ENCODE measurements at places on chromosomes 12 and 14.

- DNase-seq = no peak
Observed at GRCh38 chr12:125160281-125160955, 95.2 kb downstream of the AACS start.

DNA sequence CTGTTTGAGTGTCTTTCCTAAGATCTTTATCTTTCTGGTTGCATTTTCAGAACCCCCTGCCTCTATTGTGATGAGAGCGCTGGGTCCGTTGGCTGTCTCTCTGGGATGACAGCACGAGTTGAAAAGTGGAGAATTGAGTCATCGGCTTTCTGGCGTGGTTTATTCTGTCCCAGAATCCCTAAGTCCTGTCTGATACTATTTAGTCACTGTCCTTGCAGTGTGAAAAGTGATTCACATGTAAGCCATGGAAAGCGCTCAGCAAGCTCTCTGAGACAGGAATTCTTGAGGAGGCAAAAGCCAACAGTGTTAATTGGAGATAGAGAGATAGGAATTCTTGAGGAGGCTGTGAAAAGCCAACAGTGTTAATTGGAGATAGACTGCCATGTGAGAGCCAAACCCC, 121.7 kb downstream of the CHST11 start:
- no peak for DNase-seq

- no peak for DNase-seq
Observed at GRCh38 chr14:37021390-37021789, 151.0 kb downstream of the SLC25A21 start.

DNA sequence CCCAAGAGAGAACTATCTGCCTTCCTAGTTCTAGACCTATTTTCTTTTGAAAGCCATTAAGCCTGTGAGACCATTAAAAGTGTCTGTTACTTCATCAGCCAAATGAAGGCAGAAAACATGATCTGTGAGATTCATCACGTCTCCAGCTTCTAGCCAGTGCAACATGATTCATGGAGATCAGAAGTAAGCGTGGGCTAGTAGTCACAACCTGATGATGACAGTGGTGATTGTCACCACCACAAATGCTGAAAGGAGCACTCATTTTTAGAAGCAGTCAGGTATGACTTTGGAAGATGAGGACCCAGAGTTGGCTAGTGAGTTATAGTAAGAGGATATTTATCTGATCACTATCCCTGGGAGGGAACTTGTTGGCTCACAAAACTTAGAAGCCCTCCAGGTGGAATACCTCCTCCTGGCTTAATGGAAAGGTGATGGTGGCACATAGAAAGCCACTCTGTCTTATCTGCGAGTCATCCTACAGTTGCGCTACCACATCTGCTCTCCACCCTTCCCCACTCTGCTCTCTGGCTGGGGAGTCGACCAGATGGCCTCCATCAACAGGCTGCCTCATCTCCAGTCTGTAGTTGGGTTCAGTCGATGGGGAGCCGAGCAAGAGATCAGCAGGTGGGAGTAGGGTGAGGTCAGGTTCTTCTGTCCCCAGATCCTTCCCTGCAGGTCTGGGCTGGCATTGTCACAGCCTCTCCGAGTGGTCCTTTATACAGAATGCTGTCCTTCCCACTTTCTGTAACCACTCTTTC, 317.6 kb upstream of the FKBP4 start:
- no peak for DNase-seq

All from caudate nucleus (tissue), 63 donors.